Stimulated activated naive CD8-positive, alpha-beta T cell treated with anti-CD3 and anti-CD28 coated beads, Interleukin-15, Interleukin-2, amounts not matched to agents 100 U/mL and 50 U/mL, for 24 hours (primary cell): ENCODE measurements at places on chromosomes 12 and 14.

- no peak for DNase-seq
Measured at GRCh38 chr14:21534576-21534975, 8.4 kb upstream of the SALL2 start.

- no peak for DNase-seq
Measured at GRCh38 chr14:50920482-50921230, 23.6 kb downstream of the PYGL start.

GRCh38 chr12:46414591-46415268 lies 42.2 kb upstream of the SLC38A2 start:
- DNase-seq = no peak

DNA sequence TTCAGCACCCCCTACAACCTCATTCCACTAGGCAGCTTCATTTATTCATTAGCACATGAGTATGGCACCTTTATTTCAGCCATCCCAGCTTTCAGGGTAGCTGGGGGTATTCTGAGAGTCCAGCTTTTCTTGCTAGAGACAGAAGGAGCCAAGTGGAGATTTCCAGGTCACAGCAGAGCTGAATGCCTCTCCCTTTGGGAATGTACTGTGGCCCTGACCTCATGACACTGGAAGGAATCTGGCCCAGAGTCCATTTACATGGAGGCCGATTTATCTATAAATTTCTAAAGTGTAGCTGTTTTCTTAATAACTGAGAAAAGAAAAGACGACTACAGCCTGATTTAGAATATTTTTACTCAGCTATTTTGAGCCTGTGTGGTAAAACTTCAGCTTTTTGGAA lies 47.2 kb upstream of the JDP2 start:
- no peak for DNase-seq

- DNase-seq = no peak
Measured at GRCh38 chr12:108120863-108121165, 8.3 kb upstream of the WSCD2 start.

DNA sequence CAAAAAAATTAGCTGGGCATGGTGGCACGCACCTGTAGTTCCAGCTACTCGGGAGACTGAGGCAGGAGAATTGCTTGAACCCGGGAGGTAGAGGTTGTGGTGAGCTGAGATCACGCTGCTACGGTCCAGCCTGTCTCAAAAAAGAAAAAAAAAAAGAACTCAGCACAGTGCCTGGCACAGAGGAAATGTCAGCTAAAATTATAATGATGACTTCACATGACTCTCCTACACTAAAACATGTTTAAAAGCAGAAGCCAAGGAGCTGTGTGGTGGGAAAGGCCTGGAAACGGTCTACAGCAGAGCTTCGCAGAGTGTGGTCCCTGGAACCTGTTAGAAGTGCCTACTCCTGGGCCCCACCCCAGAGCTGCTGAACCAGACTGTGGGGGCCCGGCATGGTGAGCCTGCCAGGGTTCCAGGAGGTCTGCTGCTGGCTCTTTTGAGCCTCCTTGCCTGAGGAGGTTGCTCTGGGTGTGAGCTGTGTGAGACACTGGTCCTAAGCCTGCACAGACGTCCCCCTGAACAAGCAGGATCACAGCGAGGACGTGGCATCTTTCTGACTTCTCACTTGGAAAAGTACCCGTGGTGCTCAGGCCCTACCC lies 28.1 kb downstream of the TCHP start:
- DNase-seq = no peak

GRCh38 chr14:103097994-103098957 lies 3.8 kb downstream of the EXOC3L4 start:
- no peak for DNase-seq

DNA sequence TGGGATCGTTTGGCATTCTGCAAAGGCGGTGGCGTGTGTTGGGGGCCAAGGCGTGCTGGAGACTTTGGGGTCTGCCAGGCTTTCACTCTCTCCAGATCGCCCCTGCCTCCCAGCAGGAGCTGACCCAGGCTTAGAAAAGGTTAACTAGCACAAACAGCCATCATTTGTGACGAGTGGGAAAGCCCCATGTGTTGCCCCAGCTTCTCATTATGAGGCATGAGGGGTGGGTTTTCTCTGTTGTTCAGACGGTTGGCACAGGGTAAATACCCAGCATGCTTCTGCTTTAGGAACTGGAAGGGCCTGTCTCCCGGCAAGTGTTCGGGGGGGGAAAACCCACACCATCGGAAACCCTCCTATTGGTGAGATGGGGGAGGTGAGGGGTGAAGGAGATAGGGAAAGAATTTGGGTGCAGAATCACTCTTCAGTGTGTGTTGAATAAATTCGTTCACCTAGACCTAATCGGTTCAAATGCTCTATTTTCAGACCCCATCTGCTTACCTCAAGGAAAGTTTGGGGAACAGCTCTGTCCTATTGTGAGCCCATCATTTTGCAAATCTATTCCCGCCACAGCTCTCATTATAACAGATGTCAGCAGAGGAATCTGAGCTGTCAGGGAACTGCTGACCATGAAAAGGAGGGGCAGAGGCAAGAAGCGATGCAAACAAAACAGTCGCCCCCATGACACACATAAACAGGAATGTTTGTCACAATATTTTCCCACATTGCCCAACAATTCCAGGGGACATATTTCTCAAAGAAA lies 34.7 kb upstream of the C12orf42 start:
- peak; percentile 10 for DNase-seq

- DNase-seq = peak; percentile 6
Measured at GRCh38 chr12:81668475-81668874, 90.7 kb downstream of the PPFIA2 start.

DNA sequence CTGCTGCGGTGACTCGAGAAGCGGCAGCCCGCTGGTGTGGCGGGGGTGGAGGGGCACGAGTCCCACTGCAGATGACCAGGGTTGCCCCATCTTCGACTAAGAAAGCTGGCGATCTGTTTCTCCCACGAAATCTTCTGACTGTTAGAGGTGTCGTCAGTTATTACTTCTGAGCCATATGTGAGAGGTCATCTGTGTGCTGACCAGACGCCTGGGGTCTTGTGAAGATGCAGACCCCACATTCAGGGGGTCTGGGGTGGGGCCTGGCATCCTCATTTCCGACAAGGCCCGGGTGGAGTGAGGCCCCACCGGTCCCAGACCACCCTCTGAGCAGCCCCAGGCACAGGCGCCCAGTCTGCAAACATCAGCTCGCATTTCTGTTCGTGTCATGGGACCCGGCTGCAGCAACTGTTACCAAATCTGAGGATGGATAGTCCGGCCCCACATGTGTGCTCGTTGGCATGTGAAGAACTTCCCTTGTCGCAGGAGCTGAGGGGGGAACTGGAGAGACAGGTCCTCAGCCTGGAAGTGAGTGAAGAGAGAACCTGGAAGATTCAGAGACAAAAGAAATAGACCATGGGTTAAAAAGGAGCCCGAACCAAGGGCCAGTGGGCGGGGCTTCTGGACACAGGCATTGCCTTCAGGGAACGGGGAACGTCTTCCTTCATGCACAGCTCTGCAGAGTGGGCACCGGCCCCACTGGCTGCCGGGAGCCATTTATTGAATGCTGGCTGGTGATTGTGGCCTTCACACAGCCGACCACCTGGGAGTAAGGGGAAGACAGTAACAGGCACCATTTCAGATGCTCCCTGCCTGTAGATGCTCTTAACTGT lies 135.2 kb downstream of the ADGRD1 start:
- no peak for DNase-seq

- DNase-seq = no peak
Measured at GRCh38 chr12:120994059-120994458, 15.7 kb downstream of the HNF1A start.

DNA sequence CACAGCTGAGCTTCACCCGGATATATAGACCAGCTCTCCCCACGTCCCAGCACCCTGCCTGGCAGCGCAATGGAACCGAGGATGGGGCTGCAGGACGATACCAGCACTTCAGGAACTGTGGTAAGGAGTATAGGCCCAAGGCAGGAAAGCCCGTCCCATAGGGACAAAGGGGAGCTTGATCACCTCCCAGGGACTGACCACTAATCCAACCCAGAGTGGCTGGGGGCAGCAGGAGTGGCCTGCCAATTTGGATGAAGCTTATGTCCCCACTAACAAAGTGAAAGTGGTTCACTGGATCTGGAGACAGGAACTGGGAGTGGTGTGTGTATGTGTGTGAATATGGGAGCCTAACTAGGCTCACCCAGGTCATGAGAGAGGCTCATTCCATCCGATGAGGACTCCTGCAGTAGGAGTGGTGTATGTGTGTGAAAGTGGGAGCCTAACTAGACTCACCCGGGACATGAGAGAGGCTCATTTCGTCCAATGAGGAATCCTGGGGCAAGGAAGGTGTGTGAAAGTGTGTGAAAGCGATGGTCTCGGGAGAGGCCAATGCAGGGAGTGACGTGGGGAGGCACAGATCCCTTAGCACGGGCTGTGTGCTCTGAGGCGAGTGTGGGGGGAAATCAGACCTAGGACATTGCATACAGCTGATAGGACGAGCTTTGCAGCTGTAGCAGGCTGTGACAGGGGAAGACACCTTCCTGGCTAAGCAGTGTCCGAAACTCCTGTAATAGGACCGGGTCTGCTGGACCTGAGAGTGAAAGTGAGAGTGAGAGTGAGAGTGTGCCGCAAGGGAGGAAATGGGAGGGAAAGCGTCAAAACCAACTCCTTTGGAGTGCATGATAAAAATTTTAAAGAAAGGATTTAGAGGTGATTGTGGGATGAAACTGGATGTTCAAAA lies 25.7 kb downstream of the KLRK1 start:
- peak; percentile 53 for DNase-seq

DNA sequence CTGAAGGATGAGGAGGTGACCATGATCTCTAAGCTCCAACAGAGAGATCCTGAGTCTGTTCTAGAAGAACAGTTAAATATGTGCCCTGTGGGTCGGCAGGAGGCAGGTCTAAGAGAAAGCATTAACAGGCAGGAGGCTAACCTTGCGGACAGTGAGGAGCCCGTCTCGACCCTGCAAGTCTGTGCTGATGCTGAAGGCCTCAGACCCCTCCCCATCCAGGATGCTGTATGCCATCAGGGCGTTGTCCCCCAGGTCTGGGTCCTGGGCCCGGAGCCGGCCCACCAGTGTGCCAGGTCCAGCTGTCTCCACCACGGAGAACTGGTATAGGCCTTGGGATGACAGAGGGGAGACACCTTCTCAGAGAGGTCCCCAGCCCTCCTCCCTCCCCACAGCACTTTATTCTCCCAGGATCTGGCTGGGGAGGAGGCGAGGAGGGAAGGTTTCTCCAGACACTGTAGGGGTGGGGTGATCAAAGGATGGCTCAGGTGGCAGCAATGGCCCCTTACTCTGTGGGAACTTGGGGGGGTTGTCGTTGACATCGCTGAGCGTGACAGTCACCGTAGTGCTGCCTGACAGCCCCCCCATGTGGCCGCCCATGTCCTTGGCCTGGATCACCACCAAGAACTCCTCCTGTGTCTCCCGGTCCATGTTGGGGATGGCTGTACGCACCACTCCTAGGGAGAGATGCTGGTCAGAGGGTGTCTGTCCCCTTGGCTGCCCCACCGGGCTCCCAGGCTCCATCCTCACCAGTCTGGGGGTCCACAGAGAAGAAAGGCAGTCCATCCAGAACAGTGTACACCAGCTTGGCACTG lies 3.1 kb downstream of the CDH24 start:
- DNase-seq = peak; percentile 60

DNA sequence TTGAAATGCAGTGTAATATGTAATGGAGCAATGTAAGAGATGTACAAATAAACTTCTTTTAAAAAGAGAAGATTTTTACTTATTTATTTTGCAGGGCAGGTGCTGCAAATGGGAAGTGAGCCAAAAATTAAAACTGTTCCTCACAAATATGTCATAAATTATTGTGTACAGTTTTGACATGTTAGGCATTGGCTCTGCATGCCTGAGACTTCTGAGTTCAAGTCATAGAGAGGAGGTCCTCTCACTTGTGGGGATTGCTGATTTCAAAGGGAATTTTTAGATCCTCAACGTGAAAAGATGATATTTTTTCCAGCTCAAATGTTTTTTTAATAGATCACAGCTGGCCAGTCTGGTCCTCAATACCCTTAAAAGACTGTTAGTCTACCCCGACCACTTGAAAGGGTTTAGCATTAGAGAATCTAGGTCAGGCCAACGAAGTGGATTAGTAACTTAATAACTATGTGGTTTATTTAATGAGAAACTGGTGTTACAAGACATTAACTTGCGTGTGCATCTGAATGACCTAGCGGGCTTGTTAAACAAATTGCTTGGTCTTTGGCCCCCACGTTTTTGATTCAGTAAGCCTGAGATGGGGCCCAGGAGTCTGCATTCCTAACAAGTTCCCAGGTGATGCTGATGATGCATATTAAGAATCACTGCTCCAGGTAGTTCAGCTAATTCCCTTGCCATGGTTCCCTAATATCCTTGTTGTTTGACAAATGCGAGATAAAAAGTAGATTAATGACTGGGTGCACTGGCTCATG lies 30.9 kb upstream of the WDR89 start:
- no peak for DNase-seq

GRCh38 chr12:46452061-46452615 lies 79.6 kb upstream of the SLC38A2 start:
- no peak for DNase-seq

GRCh38 chr12:96375841-96376604 lies 24.2 kb downstream of the CDK17 start:
- no peak for DNase-seq

DNA sequence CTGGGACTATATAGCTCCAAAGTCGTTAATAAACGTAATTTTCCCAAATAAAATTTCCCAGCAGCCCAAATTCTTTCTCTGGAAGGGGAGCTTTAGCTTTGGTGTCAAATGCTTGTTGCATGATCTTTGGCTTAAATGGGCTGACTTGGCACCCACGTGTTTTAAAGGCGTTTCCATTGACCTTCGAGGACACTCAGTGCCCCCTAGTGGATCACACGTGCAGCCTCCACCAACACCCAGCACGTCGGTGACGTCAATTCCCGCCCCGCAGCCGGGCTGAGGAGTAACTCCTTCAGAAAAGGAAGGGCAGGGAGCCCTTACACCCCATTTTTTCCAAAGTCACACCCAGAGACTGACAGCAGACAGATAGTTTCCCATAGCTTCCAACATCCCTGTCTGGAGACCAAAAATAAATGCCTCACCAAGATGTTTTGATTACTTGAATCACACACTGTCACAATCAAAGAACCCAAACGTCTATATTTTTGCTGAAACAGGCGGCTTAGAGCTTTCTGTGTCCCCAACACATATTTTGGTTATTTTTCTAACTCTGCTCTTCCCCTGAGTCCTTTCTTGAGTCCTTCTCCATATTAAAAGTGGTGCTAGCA lies 707.9 kb downstream of the AACS start:
- peak; percentile 31 for DNase-seq

GRCh38 chr14:63266106-63266505 lies 52.6 kb downstream of the GPHB5 start:
- DNase-seq = no peak

DNA sequence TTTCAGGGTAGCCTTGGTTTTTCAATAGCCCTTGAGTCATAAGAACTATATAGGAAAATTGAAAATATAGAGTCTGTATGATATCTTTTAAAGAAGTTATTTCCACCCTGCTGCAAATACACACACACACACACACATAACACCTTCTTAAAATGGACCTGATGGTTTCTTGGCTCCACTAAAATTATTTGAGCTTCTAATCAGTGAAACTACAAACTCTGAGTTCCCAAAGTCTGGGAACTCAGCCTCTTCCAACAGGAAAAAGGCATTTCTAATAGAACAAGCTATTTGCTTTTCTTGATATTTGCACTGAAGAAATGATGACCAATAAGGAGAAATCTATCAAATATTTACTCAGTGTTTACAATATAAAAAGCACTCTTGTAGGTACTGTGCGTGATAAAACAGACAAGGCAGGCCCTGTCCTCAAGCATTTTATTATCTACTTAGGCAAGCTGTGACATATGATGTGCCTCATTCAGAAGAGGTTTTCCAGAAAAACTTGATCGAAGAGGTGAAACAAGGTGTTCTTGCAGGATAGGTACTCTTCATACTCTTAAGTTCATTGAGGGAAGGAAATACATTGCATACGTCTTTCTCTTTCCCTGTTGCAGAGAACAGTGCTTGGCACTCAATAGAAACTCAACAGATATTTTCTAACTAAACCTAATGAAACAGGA lies 88.6 kb downstream of the MGST1 start:
- no peak for DNase-seq
